Amniotic epithelial cell (primary cell): ENCODE measurements at places on chromosomes 12 and 14.

- peak; percentile 32 for DNase-seq
These were observed 26.8 kb downstream of the RFLNA start for GRCh38 chr12:124321556-124322270.

DNA sequence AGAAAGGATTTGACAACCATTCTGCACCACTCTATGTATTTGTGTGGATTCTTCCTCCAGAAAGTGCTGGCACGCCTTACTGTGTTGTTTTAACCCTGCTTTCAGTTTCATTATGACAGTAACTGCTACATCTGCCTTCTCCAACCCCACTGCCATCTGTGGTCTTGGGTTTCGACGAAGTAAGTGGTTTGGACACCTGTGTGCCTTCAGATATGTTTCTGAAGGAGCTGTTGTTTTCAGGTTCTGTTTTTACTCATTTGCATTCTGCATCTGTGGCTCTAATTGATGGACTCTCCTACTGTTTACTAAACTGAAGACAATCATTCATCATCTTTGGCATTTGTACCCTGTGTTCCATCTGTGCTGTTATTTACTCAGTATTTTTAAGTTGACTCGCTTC is 4.1 kb downstream of the TSHR start:
- no peak for DNase-seq

DNA sequence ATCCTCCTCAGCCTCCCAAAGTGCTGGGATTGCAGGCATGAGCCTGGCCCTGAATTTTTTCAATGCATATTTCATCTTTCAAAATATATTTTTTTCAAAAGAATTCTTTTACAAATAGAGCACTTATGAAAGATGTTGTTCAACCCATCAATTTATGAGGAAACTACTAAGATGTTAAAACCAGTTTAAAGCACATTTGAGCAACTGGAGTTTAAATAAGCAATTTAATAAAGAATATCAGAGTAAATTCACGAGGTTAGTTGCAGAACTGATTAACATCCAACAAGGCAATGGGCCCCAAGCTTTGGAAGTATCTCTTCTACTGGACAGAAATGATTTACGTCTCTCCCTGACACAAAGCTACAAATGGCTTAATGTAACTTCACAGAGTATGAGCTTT is 23.3 kb downstream of the GLT1D1 start:
- DNase-seq, result no peak

GRCh38 chr12:27279826-27280225 is 35.7 kb downstream of the STK38L start:
- DNase-seq, result no peak

- peak; percentile 65 for DNase-seq
These were observed 4.2 kb downstream of the RDH5 start for GRCh38 chr12:55724226-55724939.

DNA sequence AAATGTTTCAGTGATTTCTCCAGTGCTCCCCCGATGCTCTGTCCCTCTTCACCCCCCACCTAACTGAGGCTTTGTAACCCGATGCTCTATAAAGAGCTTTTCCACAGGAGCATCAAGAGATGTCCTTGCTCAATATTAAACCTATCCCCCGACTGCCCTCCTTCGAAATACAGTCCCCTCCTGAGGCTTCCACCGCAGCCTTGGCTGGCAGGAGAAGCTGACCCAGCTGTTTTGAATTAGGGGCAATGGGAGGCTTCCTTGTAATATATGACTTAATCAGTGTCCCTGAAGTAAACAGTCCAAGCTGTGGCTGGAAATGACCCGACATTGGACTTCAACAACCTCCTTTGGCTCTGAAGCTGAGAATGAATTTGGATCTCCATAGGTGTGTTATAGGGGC is 62.4 kb downstream of the TMEM30B start:
- no peak for DNase-seq

DNA sequence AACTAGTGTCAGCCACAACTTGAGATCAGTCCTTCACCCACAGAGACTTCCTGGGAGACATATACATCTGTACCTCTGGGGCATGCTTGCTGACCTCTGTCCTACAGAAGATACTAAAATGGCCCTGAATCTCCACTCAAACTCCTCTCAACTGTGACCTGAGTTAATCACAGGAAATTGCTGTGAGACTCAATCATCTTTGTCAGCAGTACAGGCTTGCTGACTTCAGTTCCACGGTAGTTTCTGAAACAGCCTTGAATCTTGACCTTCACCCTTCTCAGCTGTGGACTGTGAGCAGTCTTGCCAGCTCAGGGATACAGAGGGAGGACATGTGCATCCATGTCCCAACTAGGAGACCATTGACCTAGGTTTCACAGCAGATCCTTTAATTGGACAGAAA is 1.4 kb upstream of the KLRC1 start:
- no peak for DNase-seq

DNA sequence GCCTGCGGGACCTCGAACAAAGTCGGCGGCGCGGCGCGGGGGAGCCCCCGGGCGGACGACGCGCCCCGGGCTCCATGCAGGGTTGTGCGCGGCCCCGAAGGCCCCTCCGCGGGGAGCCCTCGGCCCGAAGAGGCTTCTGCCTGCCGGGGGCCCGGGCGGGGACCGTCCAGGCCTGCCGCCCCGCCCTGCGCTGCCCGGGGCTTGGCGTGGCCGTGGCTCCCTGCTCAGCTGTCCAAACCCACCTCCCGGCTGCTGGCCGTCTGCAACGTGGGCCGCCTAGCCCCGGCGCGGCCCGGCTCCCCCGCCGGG is 670 bp downstream of the DYRK2 start:
- DNase-seq, result no peak

DNA sequence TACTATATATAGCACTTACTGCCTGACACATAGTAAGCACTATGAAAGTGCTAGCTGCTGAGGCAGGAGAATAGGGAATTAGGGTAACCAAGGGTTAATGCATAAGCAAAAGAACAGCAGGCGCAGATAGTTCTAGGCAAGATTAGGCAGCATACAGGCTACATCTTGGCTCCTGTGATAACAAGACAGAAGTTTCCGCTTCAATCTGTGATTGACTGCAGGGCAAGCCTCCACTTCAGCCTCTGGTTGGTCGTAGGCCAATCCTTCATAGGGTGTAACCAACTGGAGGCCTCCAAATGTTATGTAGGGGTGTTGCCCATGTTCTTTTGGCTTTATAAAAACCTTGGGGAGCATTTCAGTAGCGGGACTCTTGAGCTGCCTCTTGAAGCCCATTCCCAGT is 46.9 kb downstream of the KLHL28 start:
- DNase-seq, result peak; percentile 71

DNA sequence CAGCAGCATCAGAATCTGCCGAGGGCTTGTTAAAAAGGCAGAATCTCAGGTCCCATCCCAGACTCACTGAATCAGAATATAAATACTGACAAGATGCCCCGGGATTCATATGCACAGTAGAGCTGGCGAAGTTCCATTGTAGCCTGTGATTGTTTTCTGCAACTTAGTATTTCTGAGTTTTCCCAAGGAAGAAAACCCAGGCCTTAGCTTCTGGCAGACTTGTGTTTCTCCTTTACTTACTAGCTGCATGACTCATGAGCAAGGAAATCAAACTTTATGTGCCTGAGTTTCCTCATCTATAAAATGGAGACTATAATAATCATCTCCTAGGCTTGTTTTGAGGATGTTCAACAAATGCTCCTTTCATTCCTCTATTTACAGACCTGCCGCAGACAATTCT is 278.5 kb upstream of the PLEKHG7 start:
- no peak for DNase-seq

GRCh38 chr12:79591988-79592387 is 98.8 kb downstream of the PAWR start:
- no peak for DNase-seq

DNA sequence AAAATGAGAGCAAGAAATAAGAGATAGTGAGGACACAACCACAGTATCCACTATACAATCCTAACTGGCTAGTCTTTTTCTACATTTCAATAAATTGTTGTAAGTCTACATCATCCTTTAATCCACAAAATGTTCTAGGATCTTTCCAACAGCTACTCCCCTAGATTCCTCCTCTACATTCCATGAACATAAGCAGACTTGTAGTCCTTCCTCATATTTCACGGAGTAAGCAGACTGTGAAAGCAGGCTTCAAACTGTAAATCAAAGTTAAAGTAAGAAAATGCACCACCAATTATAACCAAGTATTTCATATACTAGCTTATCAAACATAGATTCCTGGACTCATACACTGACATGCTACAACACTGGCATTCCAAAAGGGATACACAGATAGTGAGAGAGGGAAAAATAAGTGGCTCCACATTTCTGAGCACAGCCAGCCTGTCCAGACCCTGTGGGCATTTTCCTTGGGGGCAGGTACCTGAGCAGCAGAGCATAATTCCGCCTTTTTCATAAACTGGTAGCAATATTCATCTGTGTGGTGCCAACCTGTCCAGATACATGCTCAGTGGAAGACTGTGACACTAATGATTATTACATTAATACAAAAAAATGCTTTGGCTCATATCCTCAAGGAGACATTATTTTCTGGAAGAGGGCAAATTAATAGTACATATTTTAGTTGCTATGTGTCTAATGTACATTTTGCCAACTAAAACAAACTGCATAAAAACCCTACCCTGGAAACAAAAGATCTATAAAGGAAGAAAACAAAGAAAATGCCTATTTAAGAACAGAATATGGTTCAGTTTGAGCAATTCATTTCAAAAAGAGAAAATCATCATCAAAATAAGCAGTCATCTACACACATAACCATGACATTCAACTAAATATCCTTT is 113.3 kb upstream of the FSCB start:
- DNase-seq, result peak; percentile 79

- no peak for DNase-seq
These were observed 11.3 kb downstream of the SOCS2 start for GRCh38 chr12:93583627-93584392.

- DNase-seq, result peak; percentile 99
These were observed 4.5 kb upstream of the HECTD4 start for GRCh38 chr12:112386726-112387125.

- DNase-seq, result no peak
These were observed 140.1 kb downstream of the ATP23 start for GRCh38 chr12:58081488-58081887.

DNA sequence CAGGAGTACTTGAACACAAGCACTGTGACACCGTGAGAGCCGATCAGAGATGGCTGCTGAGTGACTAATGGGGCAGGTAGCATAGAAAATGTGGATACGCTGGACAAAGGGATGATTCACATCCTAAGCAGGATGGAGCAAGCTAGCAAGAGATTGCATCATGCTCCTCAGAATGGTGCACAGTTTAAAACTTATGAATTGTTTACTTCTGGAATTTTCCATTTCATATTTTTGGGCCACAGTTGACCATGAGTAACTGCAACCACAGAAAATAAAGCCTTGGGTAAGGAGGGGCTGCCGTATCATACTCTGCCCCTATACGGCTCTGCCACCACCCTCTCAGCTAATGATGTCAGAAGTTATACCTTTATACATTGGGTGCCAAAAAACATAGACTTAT is 23.3 kb upstream of the MARK3 start:
- peak; percentile 98 for DNase-seq

DNA sequence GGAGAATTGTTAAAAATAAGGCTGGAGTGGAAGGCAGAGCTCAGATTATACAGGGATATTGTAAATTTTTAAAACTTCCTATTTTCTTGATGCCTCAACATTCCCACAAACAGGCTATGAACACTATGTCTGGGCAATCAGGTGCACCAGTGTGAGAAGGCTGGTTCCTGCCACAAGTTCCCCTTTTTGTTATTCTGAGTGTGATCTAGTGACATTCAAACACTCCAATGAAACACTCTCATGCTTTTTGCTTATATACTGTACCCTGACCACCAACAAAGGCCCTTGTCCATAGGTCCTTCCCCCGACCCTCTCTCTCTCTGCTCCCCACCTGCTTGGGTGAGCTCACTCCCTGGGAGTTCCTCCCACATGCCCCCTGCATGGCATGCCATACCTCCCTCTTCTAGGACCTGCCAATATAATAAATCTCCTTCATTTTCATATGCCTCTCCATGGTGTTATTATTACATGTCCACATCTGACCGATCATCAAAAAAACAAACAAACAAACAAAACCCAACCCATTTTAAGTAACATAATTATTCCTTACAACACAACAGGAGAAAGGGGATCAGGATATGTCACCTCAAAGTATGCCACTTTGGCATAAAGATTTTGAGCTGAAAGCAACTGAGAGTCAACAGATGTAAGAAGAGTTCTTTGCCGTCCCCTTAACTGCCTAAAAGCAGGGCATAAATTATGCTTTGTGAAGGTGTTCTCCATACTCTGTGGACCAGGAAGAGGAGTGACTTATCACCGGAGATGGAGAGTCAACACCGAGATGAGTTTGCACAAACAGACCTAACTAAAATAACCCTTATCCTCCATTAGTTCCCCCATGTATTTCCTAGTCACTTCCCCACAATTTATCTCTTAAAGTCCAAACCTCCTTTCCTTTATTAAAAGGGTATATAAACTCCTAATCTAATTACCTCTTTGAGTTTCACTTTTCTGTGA is 42.5 kb upstream of the CATSPERB start:
- DNase-seq, result no peak

DNA sequence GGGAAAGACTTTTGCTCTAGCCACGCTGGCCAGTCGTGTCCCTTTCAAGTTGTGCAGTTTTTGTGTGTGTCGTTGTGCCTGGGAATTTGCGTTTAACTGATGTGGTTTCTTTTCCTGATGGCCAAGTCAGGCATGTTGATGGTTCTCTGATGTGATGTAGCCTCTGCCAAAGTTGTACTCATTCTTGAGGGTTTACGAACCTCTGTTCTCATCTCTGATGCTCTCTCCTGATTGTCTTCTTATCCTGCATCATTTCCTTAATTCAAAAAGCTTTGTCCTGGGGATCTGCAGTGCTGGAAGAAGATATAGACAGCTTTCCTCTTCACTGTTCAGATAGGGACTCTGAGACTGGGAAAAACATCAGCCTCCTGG is 25.4 kb downstream of the CD9 start:
- no peak for DNase-seq

DNA sequence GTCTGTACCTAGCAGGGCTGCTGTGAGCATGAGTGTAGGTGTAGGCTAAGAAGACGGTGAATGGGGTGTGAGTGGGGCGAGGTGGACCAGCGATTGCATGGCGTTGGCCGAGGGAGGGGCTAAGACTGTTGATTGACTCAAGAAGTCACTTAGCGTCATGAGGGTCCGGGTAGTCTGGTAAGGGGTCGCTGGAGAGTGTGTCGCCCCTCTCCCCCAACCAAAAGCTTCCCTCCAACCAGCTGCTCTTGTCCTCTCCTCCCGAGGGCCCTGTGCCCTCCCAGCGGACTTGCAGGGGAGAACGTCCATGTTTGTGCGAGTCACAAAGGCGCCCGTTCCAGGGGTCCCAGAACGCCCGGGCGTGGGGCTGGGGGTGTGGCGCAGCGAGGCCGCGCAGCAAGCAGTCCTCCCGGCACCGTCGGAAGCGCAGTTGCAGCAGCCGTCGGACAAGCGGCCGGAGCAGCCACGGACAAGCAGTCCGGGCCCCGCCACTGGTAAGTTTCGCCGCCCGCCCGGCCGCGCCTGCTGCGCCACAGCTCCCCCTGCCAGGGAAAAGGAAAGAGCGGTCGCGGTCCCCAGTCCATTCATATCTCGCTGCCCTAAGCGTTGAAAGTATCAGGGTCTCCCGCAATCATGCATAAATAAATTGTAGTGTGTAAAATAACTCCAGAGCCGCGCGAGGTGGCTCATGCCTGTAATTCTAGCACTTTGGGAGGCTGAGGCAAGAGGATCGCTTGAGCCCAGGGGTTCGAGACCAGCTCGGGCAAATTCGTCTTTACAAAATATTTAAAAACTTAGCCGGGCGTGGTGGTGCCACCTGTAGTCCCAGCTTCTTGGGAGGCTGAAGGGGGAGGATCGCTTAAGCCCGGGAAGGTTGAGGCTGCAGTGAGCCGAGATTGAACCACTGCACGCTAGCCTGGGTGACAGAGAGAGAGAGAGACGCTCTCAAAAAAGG is at the start of gene CCDC63:
Gene CCDC63, plus strand, starts transcription at position 373 of the 952 bp plus-strand sequence. CDS start 5,968 bp downstream, outside the sequence.
- DNase-seq, result peak; percentile 28
